ENCODE measurements at places on chromosomes 5 and 9.

GRCh38 chr5:167965710-167966109, 325.7 kb upstream of the WWC1 start:
- no peak for DNase-seq
- no peaks in the 10 kb centered on the region for H3K27me3 ChIP-seq
- no peak overlapping the region for H3K4me3 ChIP-seq
- no peaks in the 10 kb centered on the region for H3K36me3 ChIP-seq
- H3K27ac ChIP-seq = no peak overlapping the region

GRCh38 chr9:3924145-3924544, 375.7 kb downstream of the GLIS3 start:
- H3K4me3 ChIP-seq = no peak overlapping the region
- DNase-seq = no peak
- H3K27me3 ChIP-seq = no peaks in the 10 kb centered on the region

DNA sequence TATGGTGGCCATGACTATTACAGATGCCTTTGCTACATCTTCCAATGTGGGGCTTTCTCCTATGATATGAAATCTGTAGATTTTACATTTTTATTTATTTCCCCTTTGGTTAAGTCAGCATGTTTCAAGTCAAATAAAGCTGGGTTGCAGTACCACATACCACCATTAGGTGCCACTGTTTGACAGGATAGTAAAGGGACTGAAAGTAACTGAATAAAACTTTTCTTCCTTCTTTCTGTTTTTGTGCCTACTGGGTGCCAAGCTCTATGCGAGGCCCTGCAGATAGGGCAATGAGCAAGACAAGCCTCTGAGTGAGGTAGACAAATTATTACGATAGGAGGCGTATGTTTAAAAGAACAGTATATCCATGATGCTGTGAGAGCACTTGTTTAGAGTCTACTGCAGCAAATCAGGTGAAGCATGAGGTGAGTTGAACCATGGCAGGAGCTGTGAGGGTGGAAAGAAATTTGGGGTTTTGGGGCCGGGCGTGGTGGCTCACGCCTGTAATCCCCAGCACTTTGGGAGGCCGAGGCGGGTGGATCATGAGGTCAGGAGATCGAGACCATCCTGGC, 64.8 kb downstream of the GDNF start:
- no peak overlapping the region for H3K4me3 ChIP-seq
- no peak for DNase-seq
- H3K4me1 ChIP-seq = no peaks in the 10 kb centered on the region
- H3K36me3 ChIP-seq = no peaks in the 10 kb centered on the region
- no peak overlapping the region for H3K27ac ChIP-seq

GRCh38 chr5:39543335-39543734, 118.6 kb upstream of the DAB2 start:
- no peaks in the 10 kb centered on the region for H3K36me3 ChIP-seq
- no peaks in the 10 kb centered on the region for H3K4me1 ChIP-seq

- no peak overlapping the region for H3K27ac ChIP-seq
- no peaks in the 10 kb centered on the region for H3K36me3 ChIP-seq
- H3K4me3 ChIP-seq = no peak overlapping the region
- no peaks in the 10 kb centered on the region for H3K4me1 ChIP-seq
- no peak for DNase-seq
Observed at GRCh38 chr5:154264549-154265196, 74.1 kb downstream of the GALNT10 start.

- H3K4me3 ChIP-seq = no peak overlapping the region
- DNase-seq = no peak
- H3K4me1 ChIP-seq = no peaks in the 10 kb centered on the region
- H3K27ac ChIP-seq = no peak overlapping the region
Observed at GRCh38 chr9:70392189-70392588, 22.3 kb downstream of the KLF9 start.

DNA sequence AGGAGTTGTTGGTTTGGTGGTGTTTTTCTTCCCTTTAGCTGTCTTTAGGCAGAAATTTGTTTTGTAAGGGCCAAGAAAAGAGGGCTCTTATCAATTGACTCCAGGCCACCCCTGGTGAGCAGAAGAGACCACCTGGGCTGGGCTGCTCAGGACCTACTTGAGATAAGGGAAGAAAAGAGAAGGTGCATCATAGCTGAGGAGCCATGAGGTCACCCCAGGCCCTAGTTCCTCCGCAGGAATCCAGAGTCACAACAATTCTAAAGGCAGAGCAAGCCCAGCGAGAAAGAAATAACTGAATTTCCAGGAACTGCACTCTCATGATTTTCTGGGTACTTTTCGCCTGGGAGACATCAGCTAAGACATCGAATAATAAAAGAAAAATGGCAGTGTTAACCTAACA, 34.9 kb downstream of the RFK start:
- no peak overlapping the region for H3K27ac ChIP-seq
- no peak for DNase-seq
- H3K4me1 ChIP-seq = peaks cover 19% of the 10 kb centered on the region
- peaks cover 34% of the 10 kb centered on the region for H3K36me3 ChIP-seq

DNA sequence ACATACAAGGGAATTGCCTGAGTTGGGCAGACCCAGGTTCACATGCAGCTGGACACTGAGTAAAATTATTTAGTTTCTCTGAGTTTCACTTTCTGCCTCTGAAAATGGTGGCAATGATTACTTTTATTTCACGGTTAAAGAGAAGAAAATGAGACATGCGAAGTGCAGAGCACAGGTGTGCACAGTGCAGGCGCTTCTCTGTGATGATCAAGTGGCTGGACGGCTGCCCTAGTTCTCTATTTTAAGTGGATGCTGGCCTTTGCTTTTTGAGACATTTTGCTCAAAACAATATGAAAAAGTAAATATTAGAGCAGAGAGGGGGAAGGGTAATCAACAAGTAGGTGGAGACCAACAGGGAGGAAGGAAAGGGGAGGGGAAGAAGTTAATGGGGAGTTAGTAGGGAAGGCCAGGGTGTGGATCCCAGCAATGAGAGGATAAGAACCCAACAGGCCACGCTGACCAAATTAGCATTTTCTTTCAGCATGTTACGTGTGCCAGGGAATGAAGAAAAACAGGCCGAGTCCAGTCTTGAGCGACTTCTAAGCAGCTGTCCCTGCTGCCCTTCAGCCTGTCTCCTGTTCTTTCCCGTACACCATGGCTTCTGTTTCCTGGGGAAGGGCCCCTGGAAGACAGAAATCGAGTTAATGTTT, 16.1 kb downstream of the SNX18 start:
- no peak overlapping the region for H3K4me3 ChIP-seq
- peak overlapping the region; percentile 55 for H3K27ac ChIP-seq
- H3K36me3 ChIP-seq = no peaks in the 10 kb centered on the region
- peaks cover 23% of the 10 kb centered on the region for H3K4me1 ChIP-seq

GRCh38 chr5:138029944-138030343, 2.9 kb downstream of the FAM13B start:
- H3K36me3 ChIP-seq = no peaks in the 10 kb centered on the region
- peaks cover 10% of the 10 kb centered on the region for H3K4me1 ChIP-seq
- no peaks in the 10 kb centered on the region for H3K27me3 ChIP-seq
- DNase-seq = no peak
- H3K27ac ChIP-seq = no peak overlapping the region

DNA sequence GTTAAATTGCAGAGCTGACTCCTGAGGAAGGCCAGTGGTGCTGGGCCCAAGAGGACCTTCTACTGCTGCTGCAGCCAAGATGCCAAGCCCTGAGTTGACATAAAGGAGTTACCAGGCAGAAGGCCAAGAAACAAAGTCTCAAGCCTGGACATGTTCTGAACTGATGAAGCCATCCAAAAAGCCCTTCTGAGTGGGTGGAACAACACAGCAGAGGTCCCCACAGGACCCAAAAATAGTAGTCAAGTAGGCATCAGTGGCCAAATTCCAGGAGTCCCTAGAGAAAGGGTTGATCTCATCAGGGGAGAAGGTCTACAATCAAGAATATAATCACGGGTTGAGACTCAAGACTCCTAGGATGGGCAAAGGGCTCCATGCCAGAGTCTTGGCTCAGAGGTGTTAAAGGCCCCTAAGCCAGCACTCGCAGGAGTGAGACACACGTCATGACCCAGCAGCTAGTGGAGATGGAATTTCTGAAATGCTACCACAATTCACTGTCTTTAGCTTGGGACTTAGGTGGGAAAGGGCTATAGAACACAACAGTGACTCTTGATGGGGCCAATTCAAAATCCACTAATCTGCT, 119.7 kb downstream of the FANCC start:
- no peaks in the 10 kb centered on the region for H3K4me1 ChIP-seq
- H3K4me3 ChIP-seq = no peak overlapping the region
- DNase-seq = no peak
- H3K27me3 ChIP-seq = no peaks in the 10 kb centered on the region

DNA sequence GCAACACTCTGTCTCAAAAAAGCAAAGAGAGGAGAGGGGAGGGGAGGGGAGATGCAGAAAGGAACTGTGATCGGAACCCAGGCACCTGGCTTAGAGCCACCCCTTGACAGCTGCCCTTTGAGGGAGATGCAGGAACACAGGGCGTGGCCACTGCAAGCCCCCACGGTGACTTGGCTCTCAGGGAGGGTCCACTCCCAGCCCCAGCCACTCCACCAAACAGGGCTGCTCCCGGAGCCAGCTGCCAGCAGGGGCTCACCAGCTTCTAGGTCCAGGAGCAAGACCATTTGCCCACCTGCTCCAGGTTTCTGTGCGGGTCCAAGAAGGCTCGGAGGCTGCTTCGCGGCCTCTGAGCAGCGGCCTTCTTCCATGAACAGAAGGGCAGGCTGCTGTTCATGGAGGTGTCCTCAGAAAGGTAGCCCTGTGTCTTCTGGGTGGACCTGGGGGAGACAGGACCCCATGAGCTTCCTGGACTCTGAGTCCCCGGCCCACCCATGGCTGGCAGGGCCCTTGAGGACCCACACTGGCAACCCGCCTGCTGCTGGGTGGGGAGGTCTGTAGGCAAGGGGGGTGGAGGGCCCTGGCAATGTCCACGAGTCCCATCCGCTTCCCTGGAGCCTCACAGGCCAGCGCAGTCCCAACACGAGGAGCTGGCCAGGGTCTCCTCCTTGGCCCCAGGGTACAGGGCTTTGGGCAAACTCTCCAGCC, 7.9 kb downstream of the C9orf50 start:
- no peaks in the 10 kb centered on the region for H3K36me3 ChIP-seq
- H3K4me3 ChIP-seq = no peak overlapping the region
- no peak for DNase-seq
- peak overlapping the region; percentile 0 for H3K27ac ChIP-seq
- peaks cover 14% of the 10 kb centered on the region for H3K4me1 ChIP-seq
- no peaks in the 10 kb centered on the region for H3K27me3 ChIP-seq

DNA sequence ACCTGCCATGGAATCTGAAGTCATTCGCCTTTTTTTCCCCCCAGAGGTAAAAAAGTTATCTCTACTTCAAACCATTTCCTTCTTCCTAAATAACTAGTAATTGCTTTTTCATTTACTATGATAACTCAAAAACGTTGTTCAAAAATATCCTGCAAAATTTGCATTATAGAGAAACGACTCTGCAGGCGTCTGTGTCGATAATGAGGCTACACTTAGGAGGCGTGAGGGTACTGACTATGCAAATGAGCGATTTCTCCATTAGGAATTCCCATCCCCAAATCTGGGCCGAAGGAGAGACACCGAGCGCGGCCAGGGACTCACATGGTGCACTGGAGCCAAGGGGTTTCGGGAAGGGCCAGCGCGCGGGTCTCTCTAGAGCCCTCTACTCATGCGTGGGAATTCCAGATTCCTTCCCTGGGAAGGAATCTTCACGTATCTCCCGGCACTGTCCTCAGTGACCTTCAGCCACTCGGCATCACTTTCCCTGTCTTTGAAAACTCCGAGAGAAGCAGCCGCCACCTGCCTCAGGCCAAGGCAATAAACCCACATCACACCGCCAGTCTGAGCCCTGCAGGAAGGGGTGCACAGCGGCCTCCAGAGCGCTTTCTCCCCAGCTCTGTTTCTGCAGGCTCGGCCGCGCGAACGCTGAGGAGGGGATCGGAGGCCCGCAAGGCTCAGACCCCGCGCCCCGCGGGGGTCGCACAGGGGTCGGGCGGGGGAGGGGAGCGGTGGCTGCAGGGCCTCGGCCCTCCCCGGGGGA, 718 bp upstream of the DENND4C start:
- peak overlapping the region; percentile 99 for H3K27ac ChIP-seq
- DNase-seq = peak; percentile 93
- peaks cover 5% of the 10 kb centered on the region for H3K4me1 ChIP-seq
- H3K36me3 ChIP-seq = no peaks in the 10 kb centered on the region
- H3K27me3 ChIP-seq = no peaks in the 10 kb centered on the region

DNA sequence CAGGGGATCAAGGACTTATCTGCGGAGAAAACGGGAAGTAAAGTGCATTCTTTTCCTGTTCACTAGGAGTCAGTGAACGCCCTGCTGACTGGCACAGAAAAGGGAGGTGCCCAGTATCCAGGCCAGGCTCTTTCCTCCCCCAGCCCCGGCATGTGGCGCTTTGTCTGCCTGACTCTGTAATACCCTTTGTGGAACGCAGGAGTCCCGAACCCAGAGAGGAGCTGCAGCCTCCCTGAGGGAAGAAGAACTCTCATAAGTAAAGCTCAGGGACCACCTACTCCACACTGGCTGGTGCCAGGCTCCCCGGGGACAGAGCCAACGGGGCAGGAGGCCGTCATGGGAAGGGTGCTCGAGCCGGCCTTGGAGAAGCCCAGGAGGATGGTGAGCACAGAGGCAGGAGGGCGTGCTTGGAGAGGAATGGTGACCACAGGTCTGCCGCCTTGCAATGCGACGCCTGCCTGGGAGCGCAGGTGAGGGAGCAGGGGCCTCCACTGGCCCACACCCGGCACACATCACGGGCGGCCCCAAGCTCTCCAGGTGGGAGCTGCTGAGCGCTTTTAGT, 31.5 kb downstream of the VAV2 start:
- H3K4me3 ChIP-seq = no peak overlapping the region
- no peaks in the 10 kb centered on the region for H3K36me3 ChIP-seq
- no peak overlapping the region for H3K27ac ChIP-seq
- peaks cover 15% of the 10 kb centered on the region for H3K4me1 ChIP-seq
- H3K27me3 ChIP-seq = no peaks in the 10 kb centered on the region
- DNase-seq = no peak

DNA sequence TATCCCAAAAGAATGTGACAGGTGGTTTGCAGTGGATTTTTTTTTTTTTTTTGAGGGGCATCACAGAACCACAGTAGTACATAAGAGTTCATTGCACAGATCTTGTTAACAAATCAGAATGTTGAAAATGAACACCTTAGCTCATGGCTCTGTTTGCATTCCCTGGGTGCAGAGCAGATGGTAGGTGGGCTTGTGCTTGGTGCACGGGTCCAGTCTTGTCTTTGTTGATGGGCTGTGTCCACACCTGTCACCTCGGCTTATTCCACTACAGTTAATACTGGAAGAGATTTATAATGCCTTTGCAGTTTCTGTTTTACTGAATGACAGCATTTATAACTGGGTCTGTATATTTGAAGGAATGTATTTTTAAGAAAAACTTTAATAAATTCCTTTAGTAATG, 146.6 kb downstream of the KDM4C start:
- H3K27me3 ChIP-seq = no peaks in the 10 kb centered on the region
- no peak for DNase-seq
- peaks cover 22% of the 10 kb centered on the region for H3K4me1 ChIP-seq
- no peak overlapping the region for H3K4me3 ChIP-seq
- H3K36me3 ChIP-seq = peaks cover 2% of the 10 kb centered on the region

DNA sequence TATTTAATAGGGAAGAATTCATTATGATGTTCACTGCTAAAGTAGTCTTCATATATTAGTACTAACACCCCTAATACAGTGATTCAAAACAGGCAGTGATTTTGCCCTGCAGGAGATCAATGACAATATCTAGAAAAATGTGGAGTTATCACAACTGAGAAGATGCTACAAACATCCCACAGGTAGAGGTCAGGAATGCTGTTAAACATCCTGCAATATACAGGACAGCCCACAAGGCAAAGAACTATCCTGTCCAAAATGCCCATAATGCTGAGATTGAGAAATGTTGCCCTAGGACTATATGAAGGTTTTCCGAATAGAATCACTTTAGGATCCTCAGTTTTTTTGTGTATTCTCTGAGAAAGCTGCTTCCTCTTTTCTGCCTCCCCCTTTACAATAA, 15.3 kb downstream of the RORB start:
- H3K4me1 ChIP-seq = no peaks in the 10 kb centered on the region
- no peak for DNase-seq
- H3K27ac ChIP-seq = no peak overlapping the region
- H3K27me3 ChIP-seq = no peaks in the 10 kb centered on the region
- H3K4me3 ChIP-seq = no peak overlapping the region

Measured in large intestine (tissue), 12 donors.